ENCODE measurements at places on chromosomes 7 and 10.
A peak's percentile ranks its signal among the peaks of the same experiment; 100 is the strongest.

- H3K36me3 ChIP-seq = no peaks in the 10 kb centered on the region
- no peak overlapping the region for H3K27ac ChIP-seq
- no peaks in the 10 kb centered on the region for H3K27me3 ChIP-seq
- H3K4me3 ChIP-seq = no peak overlapping the region
- no peak for DNase-seq
Observed at GRCh38 chr10:79380125-79380945, 33.1 kb downstream of the PPIF start.

DNA sequence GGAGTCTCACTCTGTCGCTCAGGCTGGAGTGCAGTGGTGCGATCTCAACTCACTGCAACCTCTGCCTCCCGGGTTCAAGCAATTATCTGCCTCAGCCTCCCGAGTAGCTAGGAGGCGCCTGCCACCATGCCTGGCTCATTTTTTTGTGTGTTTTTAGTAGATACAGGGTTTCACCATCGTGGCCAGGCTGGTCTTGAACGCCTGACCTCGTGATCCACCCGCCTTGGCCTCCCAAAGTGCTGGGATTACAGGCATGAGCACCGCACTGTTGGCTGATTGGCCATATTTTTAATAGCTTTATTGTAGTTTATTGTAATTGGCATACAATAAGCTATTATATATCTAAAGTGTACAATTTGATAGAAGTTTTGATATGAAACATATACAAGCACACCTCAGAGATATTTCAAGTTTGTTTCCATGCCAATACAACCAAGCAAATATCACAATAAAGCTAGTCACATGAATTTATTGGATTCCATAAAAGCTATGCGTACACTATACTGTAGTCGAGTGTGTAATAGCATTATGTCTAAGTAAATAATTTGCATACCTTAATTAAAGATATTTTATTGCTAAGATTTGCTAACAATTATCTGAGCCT lies 5.6 kb downstream of the PLEKHS1 start:
- peaks cover 17% of the 10 kb centered on the region for H3K27me3 ChIP-seq
- H3K4me1 ChIP-seq = no peaks in the 10 kb centered on the region
- no peak for DNase-seq
- no peaks in the 10 kb centered on the region for H3K36me3 ChIP-seq
- H3K4me3 ChIP-seq = no peak overlapping the region

DNA sequence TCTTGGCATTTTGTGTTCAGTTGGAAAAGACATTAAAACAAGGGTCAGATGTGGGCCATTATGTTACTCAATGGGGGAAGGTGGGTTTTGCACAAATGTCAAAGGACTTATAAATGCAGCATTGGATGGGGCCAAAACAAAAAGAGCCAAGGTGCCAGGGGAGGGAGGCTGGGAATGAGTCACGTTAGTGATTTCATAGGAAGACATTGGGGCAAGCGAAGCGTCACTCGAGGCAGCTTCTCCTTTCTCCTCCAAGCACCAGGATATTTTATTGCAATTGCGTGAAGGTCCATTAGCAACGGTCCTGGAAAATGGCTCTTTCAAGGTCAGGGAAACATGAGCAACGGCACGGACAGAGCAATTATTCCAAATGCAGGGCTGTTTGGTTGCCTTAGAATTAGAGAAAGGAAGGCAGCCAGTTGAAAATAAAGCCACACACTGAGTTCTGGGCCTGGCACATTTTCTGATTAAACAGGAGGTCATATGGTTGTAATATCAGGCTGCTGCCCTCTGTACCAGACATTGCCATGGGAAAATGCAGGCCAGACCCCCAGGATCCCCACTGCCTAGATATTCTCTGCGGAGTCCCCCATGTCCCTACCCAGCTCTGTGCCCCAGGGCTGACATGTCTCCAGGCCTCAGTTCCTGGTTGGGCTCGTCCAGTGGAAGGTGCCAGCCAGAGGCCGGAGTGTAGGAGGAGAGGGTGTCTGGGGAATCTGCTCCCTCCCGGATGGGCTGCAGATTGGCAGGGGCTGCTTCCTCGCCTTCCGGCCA lies 63.3 kb upstream of the NANOS1 start:
- H3K4me1 ChIP-seq = peaks cover 42% of the 10 kb centered on the region
- no peak overlapping the region for H3K4me3 ChIP-seq
- no peaks in the 10 kb centered on the region for H3K36me3 ChIP-seq
- no peak for DNase-seq
- H3K27me3 ChIP-seq = no peaks in the 10 kb centered on the region

DNA sequence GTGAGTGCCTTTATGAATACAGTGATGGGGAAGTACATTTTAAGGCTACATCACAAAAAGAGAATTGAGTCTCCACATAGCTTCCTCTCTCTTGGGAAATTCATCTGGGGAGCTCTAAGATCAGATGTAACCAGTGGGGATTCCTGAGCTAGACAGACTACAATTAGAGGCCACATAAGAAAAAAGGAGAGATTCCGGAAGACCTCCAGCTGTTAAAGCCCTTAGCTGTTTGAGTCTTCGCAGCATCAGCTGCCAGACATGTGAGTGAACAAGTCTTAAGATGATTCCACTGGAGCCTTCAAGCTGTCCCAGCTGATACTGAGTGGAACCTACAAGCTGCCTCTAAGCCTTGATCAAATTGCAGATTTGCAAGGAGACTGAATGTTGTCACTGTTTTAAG lies 448.5 kb downstream of the NXPH1 start:
- H3K27me3 ChIP-seq = peaks cover 5% of the 10 kb centered on the region
- H3K4me1 ChIP-seq = peaks cover 8% of the 10 kb centered on the region
- no peaks in the 10 kb centered on the region for H3K36me3 ChIP-seq
- H3K27ac ChIP-seq = no peak overlapping the region
- no peak for DNase-seq

DNA sequence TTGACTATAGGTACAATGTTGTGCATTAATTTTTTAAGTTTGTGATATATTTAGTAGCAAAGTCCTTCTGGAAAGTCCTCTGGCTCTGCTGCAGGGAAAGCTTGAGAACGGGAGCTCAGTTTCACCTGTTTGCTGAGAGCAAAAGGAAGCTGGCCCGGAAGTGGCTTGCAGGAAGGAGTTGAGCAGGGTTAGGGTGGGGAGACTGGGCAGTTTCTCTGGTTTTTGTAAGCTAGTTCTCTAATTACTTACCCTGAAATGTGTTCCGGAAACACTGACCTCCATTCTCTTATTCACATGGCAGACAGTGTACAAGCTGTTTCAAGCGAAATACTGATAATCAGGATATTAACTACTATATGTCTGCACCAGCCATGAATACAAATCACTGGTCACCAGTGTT lies 22.3 kb downstream of the MAP3K8 start:
- H3K4me1 ChIP-seq = peaks cover 9% of the 10 kb centered on the region
- DNase-seq = no peak
- H3K4me3 ChIP-seq = no peak overlapping the region
- H3K27me3 ChIP-seq = no peaks in the 10 kb centered on the region
- no peak overlapping the region for H3K27ac ChIP-seq
- peaks cover 12% of the 10 kb centered on the region for H3K36me3 ChIP-seq

DNA sequence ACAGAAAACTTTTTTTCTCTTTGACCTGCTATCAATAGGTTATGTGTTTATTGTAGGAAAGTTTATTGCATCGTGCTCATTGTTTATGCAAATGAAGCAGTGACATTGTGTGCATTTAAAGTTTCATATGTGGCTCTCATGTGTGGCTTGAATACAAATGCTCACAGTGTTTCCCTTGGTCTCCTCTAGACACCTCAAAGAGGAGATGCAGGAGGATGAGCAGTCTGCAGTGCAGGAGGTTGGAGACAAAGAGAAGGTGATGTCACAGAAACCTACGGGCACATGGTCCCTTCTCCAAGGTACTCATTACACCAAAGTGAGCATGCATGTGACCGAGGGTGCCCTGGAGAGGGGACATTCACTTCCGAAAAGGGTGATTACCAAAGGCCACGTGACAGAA lies 430.2 kb downstream of the INHBA start:
- H3K4me1 ChIP-seq = no peaks in the 10 kb centered on the region
- no peaks in the 10 kb centered on the region for H3K36me3 ChIP-seq
- no peak overlapping the region for H3K27ac ChIP-seq
- no peaks in the 10 kb centered on the region for H3K27me3 ChIP-seq
- no peak overlapping the region for H3K4me3 ChIP-seq

DNA sequence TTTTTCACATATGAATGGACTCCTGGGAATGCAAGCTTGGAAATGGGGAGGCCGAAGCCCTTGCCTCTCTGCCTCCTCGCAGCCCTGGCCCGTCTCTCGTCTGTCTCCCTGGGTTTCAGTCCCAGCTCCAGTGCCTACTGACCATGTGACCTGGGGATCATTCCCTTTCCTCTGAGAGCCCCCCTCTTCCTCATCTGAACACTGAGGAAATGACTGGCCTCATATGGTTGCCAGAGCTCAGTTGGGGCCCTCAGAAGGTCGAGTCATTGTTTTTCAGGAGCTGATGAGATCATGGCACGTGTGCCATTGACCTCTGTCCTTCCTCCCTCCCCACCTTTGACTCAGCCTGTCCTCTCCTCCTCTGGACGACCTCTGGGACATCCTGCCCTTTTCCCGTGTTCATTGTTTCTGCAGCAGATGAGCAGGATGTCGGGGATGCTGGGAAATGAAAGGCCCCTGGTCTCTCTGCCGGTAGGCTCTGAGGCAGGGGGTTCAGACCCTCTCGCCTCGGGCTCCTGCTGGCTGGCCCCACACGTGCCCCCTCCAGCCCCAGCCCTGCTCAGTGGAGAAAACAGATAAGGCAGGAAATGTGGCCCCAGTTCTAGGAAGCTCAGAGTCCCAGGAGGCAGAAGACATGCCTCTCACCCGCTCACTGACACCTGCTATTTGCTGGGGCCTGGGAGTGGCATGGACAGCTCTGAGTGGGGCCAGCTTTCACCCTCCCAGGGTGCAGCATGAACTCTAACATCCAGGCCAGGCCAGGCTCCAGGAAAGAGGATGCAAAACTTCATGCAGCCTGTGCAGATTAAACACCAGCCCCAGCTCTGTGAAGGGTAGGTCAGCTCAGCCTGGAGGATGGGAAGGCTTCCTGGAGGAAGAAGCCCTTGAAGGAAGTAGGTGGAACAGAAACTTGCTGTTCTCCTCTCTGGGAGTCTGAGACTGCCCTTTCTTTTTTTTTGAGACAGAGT lies 8.3 kb upstream of the PPP1R35 start:
- no peaks in the 10 kb centered on the region for H3K27me3 ChIP-seq
- H3K4me1 ChIP-seq = no peaks in the 10 kb centered on the region
- H3K4me3 ChIP-seq = no peak overlapping the region
- no peak overlapping the region for H3K27ac ChIP-seq

GRCh38 chr10:122510736-122511135 lies 49.4 kb downstream of the HTRA1 start:
- DNase-seq = no peak
- H3K36me3 ChIP-seq = no peaks in the 10 kb centered on the region
- H3K27ac ChIP-seq = peak overlapping the region; percentile 94
- H3K27me3 ChIP-seq = no peaks in the 10 kb centered on the region
- peaks cover 44% of the 10 kb centered on the region for H3K4me1 ChIP-seq
- H3K4me3 ChIP-seq = no peak overlapping the region

GRCh38 chr7:108537229-108537628 lies 11.3 kb upstream of the PNPLA8 start:
- DNase-seq = no peak
- H3K4me3 ChIP-seq = no peak overlapping the region
- no peaks in the 10 kb centered on the region for H3K27me3 ChIP-seq
- H3K36me3 ChIP-seq = peaks cover 2% of the 10 kb centered on the region
- H3K27ac ChIP-seq = no peak overlapping the region

Data from mesothelial cell of epicardium (in vitro differentiated cells).